Sciatic nerve (tissue), 2 donors: ENCODE measurements at places on chromosomes 3 and 15. TPM values are rescaled to one million over a fixed set of nuclear protein-coding genes. Genes with fewer than 3 reads are reported as not detected.

Gene HTR3E
- total RNA-seq, result not detected

Gene EIF4E3
- total RNA-seq, result 36.4 TPM

Gene GPR27
- total RNA-seq, result 6.0 TPM

Gene MYO5C
- total RNA-seq, result 16.3 TPM

Gene SAMD7
- total RNA-seq, result not detected

Gene TMEM40
- total RNA-seq, result not detected

Gene ZNF774
- total RNA-seq, result 5.1 TPM

DNA sequence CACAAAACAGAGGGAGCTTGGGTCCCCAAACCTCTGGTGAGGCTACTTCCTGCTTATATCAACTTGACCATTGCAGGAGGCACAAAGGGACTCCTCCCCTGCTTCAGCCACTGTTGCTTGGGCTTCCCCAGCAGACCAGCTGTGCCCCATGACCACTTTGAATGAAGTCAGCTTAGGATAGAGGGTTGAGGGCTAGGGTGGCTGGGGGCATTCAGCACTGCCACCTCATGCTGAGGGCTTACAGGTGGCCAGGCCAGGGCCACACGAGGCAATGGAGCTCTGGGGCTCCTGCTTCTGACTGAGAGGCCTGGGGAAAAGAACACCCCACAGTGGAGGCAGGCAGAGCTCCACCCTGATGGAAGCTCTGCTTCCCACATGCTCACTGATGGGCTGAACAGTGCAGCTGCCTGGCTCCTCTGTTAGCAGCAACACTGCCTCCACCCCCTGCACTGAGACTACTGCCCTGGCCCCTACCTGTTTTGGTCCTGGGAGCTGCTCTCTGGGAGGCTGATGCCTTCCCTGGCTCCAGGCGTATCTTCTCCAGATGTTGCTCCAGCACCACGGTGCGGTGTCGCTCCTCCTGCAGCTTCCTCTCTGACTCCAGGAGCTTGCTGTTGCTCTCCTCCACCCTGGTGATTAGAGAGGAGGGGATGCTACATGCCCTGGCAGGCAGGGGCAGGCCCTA lies 10.2 kb upstream of the HHATL start:
- peak; percentile 30 for DNase-seq

DNA sequence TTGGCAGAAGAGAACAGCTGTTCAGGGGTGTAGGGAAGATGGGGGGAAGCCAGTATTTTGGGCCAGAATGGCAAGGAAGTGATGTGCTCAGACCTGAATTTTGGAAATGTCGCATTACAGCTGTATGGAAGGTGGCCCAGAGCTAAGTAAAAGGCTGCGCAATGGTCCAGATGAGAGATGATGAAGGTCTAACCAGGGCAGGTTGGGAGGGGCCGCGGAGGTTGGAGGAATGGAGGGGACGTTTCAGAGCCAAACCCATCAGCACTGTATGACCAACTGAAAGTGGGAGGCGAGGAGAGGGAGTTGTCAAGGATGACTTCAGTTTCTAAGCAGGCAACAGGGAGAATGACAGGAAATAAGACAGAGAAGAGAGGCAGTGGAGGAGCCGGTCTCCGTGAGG lies 60.8 kb downstream of the ADCY5 start:
- DNase-seq, result no peak

GRCh38 chr15:45784656-45785055 lies 149.8 kb downstream of the SQOR start:
- DNase-seq, result no peak

GRCh38 chr3:9951598-9951961 lies 628 bp downstream of the PRRT3 start:
- DNase-seq, result no peak

DNA sequence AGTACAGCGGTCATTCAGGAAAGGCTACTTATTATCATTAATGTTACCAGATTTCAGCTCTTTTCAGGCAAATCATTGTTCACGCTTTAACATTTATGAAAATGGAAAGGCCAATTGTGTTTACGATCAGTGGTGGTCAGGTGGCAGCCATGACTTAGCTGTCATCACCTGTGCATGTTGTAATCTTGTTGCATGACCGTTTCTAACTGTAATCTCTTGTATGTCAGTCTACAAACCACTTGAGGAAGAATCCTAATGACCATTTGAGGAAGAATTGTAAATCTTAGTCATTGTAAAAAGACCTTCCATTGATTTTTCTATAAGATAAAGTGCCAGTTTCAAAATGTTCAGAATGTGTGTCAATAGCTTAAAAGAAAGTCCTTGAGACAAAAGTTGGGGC lies 100.4 kb downstream of the SERPINI1 start:
- no peak for DNase-seq

DNA sequence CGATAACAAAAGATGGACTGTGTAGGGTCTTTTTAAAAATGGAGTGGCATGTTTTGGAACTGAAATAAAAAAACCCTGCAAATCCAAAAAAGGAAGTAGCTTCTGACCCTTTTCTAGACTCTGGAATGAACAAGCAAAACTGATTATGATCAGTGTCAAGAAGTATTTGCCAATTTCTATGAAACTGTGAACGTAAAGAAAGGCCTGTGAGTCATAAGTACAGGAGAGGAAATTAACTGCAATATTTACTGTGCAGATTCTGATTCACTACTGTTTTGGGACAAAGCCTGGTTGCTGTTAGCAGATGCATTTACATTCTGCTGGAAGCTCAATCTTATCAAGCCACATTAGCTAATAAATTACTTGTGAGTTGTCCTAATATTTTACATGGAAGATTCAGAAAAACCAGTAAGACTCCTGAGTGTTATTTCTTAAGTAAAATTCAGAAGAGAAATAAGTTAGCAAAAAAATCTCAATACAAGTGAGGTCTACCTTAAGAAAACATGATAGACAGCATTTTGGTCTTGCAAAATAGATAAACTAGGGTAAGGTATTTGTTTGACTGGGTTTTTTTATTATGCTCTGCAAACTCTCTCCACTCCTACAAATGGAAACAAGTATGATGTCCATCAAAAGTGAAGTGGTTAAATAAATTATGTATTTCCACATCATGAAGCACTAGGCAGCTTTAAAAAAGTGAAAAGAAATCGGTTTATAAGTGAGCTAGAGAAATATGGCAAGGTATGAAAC lies 90.2 kb upstream of the LMOD3 start:
- DNase-seq, result no peak

GRCh38 chr3:5162102-5162501 lies 25.4 kb upstream of the EDEM1 start:
- DNase-seq, result no peak

DNA sequence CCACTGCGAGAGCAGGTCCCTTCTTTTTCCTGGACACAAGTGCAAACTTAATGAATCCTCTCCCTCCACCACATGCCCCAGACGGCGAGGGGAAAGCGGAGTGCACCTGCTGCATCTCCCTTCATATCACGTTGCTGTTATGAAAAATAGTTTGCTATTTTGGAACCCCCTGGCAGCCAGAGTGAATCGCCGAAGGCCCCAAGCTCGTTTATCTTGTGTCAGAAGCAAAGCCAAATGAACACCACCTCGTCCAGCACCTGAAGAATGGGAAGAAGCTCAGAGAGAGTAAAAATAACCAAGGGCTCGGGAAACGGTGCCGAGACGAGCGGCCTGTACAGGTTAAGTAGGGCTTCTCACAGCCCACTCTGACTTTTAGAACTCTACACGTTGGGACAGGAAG lies 394.6 kb upstream of the RORA start:
- DNase-seq, result no peak

- DNase-seq, result peak; percentile 89
Observed at GRCh38 chr15:99059010-99059981, 45.6 kb upstream of the SYNM start.

- DNase-seq, result no peak
Observed at GRCh38 chr15:98894312-98894711, 113.3 kb downstream of the PGPEP1L start.

- no peak for DNase-seq
Observed at GRCh38 chr15:55681631-55682030, 61.3 kb downstream of the PRTG start.

GRCh38 chr3:125080077-125080476 lies 24.3 kb upstream of the HEG1 start:
- no peak for DNase-seq

- DNase-seq, result no peak
Observed at GRCh38 chr3:50605901-50606326, 5.7 kb downstream of the CISH start.

- no peak for DNase-seq
Observed at GRCh38 chr15:92494806-92495336, 101.2 kb downstream of the ST8SIA2 start.

- DNase-seq, result no peak
Observed at GRCh38 chr3:70930066-70930465, 617.6 kb upstream of the MDFIC2 start.

DNA sequence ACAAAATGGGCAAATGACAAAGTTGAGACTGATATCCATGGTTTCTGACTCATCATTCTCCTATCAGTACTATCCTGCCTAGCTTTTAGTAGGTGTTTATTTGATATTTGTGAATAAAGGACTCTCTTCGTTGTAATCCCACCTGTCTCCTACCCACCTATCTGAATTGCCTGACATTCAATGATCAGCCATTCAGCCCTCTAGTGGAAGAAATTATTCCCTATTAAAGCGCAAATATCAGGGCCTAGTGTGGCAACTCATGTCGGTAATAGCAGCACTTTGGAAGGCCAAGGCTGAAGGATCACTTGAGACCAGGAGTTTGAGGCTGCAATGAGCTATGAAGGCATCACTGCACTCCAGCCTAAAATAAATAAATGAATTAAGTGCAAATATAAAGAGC lies 195.7 kb upstream of the SETMAR start:
- DNase-seq, result no peak

DNA sequence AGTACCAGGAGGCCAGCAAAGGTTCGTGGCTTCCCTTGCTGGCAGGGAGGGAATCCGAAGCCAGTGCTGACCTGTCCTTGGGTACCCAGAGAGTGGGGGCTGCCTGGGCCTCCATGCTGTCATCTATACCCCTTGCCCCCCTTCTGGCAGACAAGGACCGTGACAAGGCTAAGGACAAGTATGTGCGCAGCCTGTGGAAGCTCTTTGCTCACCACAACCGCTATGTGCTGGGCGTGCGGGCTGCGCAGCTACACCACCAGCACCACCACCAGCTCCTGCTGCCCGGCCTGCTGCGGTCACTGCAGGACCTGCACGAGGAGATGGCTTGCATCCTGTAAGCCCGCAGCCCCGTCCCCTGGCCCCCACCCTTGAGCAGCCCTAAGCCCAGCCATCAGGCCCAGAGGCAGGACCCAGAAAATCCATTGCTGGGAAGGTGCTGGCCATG lies 2.8 kb downstream of the FES start:
- DNase-seq, result no peak

DNA sequence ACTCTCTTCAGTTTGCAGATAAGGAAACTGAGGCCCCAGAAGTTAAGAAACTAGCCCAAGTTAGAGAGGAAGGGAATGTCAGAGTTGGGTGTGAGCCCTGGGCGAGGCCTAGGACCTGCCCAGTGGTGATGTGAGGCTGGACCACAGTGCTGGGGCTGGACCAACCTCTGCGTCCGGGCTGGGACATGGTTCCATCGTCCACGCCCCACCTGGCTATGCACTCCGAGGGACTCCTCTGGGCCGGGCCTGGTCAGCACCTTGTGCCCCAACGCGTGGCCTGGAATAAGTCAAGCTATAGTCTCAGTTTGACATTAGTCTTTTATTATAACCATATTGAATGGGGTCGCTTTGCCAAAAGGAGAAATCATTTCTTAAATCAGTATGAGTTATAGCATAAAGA lies 272.1 kb downstream of the PLCL2 start:
- DNase-seq, result no peak

GRCh38 chr15:42918047-42918446 lies 2.5 kb downstream of the TTBK2 start:
- DNase-seq, result no peak

DNA sequence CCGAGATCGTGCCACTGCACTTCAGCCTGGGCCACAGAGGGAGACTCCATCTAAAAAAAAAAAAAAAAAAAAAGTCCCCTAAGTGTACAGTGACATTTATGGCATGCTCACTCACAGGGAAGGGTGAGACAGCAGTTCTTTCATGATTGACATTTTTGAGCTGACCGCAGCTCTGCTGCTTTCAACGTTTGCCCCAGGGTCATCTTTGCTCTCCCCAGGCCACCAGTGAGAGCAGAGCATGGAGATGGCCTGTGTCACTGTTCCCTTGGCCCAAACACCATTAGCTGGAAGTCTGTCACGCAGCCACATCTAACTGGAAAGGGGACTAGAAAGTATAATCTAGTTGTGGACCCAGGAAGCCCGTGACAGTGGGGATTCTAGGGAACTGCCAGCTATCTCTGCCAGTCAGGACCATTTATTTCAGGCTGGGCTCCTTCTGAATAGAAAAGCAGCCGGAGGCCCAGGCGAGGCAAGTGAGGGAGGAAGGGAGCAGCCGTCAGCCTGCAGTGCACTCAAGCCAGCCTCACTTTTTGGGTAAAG lies 193.4 kb upstream of the HES1 start:
- no peak for DNase-seq

GRCh38 chr15:58528188-58528870 lies 96.5 kb downstream of the LIPC start:
- DNase-seq, result no peak

DNA sequence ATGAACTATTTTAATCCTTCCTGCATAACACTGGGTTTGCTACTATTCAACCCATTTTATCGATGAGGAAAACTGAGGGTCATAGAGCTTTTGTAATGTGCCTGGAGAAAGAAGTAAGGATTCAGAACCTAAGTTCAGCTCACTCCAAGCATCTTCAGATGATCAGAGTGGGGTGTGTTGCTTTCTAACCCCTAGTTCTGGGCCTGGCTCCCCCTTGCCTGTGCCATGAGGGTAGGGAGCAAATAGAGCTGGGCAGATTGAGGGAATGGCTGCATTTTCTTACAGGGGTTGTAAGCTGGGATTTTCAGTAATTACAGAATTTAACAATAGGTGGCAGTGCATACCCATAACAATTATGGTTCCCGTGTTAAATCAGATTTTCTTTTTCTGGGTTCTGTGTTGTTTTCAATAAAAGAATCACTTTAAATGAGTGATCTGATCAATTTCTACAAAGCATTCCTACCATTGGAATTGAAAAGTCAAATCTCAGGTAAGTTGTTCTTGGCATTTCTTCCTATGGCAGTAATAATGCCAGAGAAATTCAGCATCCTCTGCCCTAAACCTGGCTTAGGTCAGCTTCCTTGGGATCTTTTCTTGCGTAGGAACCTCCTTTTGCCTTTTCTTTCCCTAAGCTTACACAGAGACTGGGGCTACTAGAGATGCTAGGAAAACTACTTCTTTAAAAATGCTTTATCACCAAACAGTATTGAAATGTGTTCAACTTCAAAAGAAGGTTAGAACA lies 103.8 kb upstream of the IL12A start:
- no peak for DNase-seq

GRCh38 chr15:47812470-47812999 lies 95.2 kb downstream of the SEMA6D start:
- DNase-seq, result no peak

GRCh38 chr3:17057321-17057720 lies 172.6 kb downstream of the PLCL2 start:
- no peak for DNase-seq

GRCh38 chr15:79494963-79495755 lies 63.0 kb downstream of the MINAR1 start:
- DNase-seq, result no peak
